Right ventricle myocardium inferior (tissue), 1 donor: ENCODE measurements at places on chromosomes 16 and 17.
A peak's percentile ranks its signal among the peaks of the same experiment; 100 is the strongest.

DNA sequence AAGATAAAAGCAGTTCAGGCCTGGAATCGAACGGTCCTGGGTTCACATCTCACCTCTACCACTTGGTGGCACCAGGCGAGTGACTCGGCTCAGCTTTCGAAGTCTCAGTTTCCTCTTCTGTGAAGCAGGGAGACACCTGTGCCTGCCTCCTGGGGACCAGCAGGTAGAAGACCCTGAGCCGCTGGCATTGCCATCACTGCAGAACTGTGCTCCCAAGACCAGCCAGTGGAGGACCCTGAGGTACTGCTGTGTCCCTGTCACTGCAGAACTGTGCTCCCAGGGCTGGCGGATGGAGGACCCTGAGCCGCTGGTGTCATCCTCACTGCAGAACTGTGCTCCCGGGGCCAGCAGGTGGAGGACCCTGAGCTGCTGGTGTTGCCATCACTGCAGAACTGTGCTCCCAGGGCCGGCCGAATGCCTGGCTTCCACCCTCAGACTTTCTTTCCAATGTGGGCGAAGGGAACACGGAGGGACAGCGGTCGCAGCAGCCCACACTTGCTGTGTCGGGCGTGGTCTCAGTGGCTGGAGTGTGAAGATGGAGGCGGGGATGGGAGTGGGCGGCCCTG, 8.7 kb upstream of the SLC7A5 start:
- DNase-seq: no peak

DNA sequence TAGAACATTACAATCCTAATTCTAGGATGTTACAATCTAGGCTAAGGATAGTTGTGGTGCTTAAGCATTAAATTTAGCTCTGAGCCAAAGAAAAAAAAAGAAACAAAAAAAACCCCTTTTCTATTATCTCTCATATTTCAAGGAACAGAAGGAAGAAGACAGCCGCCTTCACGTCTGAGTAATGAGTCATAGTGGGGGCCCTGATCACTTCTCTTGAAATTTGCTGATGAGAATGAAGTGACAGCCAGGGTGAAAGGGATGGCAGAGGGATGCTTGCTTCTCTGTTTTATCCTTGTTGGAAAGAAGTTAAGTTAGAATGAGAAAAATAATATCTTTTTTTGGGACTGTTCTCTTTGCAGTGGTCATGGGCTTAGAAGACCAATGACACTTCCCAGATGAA, 82.6 kb upstream of the MPHOSPH6 start:
- no peak for DNase-seq

DNA sequence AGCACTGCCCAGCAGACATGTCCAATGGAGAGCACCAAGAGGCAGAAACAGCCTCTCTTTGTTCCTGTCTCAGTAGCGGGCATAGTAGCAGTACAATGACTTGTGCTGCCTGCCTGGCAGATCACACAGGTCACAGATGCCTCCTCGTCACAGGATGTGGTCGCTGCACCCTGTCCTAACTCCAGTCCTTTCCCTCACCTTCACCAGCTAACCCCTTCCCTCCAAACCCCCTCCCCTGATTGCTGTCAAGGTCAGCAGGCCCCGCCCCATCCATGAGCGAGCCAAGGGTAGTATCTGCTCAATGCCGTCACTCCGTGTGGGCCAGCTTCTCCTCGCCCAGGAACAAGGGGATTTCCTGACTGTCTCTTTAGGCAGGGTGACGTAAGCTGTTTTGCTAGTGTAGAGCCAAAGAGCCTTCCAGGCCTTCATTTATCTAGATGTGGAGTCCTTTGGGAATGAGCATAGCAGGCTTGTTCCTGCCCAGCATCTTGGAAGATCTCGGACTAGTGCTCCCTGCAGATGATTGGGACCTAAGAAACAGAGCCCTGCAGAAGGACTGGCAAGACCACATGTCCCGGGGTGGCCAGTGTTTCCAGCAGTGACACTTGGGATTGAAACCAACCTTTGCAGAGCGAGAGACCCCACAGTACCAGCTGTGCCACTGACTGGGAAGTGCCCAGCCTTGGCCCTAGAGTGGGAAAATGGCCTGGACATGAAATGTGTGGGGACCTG, 75.9 kb upstream of the TNRC6C start:
- peak; percentile 86 for DNase-seq

DNA sequence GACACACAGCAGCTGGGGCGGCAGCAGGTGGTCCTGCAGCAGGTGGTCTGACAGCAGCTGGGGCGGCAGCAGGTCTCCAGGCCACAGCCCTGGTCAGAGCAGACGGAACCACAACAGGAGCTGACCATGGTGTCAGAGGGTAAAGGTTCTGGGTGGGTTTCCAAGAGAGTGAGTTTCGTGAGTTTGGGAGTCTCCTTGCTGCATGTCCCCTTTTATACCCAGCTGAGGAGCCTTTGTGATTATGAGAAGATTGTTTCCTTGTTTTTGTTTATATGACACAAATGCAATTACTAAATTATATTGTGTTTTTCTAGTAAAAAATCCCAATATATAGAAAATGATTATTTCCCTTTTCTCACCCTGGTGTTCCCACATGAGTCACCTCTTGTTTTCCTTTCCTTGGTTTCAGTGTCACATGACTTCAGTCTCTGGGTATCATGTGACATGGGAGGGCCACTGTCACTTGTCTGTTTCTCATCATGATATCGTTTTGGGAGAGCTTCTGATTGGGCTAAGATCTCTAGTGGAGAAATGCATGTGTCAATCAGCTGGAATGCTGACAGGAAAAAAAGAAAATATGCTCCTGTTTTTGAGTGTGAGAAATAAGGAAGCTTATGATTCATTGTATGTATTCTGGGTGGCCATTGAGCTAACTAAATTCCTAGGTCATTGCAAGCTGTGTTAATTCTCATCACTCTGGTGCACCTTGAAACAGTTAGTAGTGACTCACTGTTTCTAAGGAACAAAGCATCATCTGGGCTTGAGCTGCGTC, at the start of gene KRTAP4-6:
TSS of gene KRTAP4-6 (minus strand) at position 185 of the 772 bp plus-strand sequence. CDS start at position 128, 57 bp downstream.
- DNase-seq: no peak

- DNase-seq: no peak
Measured at GRCh38 chr17:82893779-82894178, 54.0 kb upstream of the ZNF750 start.

- no peak for DNase-seq
Measured at GRCh38 chr16:82156761-82157533, 13.1 kb downstream of the MPHOSPH6 start.

- DNase-seq: no peak
Measured at GRCh38 chr16:80971819-80972218, 34.9 kb downstream of the CMC2 start.

- DNase-seq: no peak
Measured at GRCh38 chr16:8795091-8795490, 2.3 kb downstream of the TMEM186 start.

GRCh38 chr16:24337013-24337412, 80.9 kb downstream of the CACNG3 start:
- DNase-seq: no peak

GRCh38 chr16:72221630-72222024, 49.7 kb upstream of the PMFBP1 start:
- no peak for DNase-seq

DNA sequence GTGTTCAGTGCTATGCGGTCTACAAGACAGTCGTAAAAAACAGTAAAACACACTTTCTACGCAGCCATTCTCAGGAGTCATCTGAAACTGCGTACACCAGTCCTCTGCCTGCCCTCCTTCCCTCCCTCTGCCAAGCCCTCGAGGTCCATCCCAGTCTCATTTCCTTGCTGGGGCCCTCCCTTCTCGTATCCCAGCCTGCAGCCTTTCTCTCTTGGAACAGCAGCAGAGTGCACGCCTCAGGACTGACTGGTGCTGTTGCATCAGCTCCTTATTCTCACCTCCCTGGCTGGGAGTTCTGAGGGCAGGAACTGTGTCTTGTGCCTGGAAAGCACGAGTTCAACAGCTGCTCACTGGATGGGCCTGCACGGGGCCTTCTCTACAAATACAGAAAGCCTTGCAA, 12.5 kb downstream of the FAHD1 start:
- no peak for DNase-seq

- DNase-seq: no peak
Measured at GRCh38 chr17:27567563-27567859, 63.5 kb upstream of the LGALS9 start.

DNA sequence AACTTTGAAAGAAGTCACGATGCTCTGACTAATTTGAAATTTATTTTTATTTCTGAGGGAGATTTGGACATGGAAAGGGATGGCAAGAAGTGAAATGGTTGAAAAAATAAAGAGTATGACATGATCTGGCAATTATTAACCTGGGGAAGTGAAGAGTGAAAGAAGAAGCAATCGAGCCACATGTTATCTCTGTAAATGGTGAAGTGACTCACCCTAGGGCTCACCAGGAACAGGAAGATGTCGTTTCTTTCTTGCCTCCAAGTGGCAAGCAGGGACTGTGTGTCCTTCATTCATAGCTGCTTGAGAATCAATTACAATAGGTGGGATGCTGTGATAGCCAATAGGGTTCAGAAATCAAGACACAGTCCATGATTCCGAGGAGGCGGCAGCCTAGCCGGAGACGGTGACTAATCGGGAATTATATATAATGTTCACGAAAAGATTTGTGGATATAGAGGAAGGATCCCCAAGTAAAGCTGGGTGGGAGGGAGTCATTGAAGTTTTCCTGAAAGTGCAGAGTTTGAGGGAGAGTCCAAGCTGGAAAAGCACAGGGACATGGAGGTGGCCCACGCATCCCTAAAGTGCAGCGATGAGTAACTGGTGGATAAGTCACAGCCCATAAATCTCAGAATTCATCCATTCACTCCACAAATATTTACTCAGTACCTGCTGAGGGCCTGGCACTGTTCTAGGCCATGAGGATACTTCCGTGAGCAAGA, 18.2 kb upstream of the KRT20 start:
- DNase-seq: no peak

GRCh38 chr16:51818342-51818944, 667.4 kb upstream of the SALL1 start:
- DNase-seq: no peak

DNA sequence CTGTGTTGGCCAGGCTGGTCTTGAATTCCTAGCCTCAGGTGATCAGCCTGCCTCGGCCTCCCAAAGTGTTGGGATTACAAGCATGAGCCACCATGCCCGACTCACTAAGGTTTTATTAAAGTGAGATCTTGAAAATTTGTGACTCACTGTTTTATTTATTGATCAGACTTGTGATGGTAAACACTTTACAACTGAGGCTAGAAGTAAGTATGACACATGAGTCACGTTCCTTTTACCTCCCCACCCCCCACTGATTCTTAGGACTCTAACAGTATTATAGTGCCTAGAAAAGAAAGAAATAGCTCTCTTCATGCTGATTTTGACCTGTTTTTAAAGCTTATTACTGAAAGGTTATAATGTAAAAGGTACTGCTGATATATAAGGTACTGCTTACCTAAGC, 160.6 kb downstream of the TANC2 start:
- DNase-seq: no peak
